ENCODE measurements at places on chromosomes 12 and 14.

DNA sequence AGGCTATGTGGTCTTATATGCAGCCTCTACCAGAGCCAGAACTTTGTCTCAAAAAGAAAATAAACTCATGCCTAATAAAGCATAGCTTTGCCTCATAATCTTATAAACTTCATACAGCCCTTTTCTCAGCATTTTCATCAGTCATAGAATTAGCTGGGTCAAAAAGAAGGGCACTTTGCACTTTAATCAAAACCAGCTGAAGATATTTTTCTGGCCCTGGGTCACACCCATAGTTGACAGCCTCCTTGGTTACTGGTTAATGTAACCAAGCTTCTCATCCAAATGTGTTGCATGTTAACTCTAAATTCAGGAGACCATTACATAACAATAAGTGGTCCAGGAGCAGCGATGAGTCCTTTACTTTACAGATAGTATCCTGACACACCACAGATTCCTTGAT lies 558.2 kb downstream of the FLRT2 start:
- no peak for DNase-seq

DNA sequence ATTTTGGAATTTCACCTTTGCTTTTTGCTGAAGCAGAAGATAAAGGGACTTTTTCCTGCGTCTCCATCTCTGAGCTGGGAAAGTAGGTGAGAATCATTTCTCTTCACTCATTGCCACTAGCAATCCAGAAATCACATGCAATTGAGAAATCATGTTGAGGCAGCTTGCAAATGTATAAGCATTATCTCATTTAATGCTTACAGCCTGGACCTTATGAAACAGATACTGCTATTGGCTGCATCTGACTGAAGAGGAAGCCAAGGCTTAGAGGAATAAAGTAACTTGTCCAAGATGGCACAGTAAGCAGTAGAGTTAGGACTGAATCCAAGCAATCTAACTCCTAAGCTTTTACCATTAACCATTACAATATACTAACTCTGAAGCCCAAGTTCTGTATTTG lies 122.4 kb downstream of the FIGNL2 start:
- DNase-seq = no peak

GRCh38 chr14:46325157-46325556 lies 326.4 kb downstream of the RPL10L start:
- DNase-seq = no peak

GRCh38 chr12:93676408-93677194 lies 574 bp upstream of the CRADD start:
- no peak for DNase-seq

GRCh38 chr14:97138801-97139200 lies 341.6 kb downstream of the VRK1 start:
- no peak for DNase-seq

GRCh38 chr14:51581017-51581881 lies 70.5 kb upstream of the FRMD6 start:
- peak; percentile 63 for DNase-seq

DNA sequence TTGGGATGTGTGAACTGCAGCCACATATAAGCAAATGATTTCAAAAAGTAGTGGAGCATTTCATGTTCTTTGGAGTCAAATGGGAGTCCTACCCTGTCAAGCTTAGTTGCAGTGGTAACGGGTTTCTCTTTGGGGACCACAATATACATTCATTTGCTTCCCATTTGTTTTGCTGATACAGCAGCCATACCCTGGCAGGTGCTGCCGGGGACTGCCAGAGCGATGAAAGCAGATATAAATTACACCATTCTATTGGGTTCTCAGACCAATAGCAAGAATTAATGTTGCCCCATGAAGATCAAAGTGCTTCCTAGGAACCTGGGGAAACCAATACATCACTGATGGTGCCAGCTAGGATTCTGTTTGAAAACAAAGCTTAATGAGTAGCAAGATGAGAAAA lies 1621.5 kb upstream of the FLRT2 start:
- DNase-seq = no peak

DNA sequence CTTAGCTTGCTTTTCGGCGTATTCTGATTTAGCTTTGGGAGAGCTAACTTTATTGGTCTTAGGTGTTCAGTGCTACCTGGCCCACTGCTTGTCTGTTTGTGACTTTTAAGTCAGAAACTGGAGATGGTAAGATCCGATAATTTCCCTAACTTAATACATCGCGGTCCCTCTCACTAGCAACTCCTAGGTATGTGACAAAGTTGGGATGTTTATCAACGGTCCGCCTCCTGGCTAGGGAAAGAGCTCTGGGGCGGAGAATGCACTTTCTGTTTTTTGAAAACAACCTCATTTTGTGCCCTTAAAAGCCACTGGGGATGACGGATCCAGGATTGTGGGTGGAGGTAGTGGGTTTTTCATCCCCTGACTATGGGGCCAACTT lies 1.2 kb downstream of the CDKN1B start:
- no peak for DNase-seq

DNA sequence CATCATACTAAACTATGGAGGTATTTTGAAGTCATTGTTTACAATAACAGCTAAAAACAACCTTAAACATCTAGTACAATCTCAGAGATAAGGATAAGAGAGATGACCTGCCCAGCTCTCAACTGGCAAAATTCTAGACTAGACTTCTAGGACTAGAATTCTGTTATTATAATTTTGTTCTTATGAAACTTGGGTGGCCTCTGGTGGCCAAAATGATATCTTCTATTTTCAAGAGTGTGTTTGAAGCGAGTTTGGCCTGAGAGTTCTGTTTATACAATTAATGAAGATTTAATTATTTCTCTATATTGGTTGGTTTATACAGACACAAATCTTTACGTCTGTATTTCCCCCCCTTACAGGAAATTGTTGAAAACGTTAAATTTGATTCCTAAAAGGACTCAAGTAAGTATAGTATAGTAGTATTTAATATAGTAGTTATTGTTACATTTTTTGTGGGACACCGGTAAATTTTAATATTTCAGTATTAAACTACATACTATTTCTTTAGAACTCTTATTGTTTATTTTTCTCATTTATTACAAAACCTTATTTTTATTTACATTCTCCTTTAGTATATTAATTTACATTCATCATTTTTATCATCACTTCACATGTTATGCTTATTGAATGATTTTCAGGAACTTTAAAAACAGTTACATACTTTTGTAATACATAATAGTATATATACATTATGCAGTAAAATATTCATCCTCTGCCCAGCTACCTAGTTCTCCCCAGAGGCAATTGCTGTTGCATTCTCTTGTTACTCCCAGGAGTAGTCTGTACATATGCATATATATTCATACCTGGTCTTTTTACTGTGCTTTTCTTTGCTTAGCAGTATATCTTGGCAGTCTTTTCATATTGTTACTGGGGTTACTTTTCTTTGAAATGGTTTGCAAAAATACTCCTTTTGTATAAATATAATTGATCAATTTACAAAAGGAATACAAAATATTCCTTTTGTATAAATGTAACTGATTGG lies 6.6 kb downstream of the PPHLN1 start:
- peak; percentile 44 for DNase-seq

- no peak for DNase-seq
These were observed 4.9 kb upstream of the CSAD start for GRCh38 chr12:53185582-53186153.

DNA sequence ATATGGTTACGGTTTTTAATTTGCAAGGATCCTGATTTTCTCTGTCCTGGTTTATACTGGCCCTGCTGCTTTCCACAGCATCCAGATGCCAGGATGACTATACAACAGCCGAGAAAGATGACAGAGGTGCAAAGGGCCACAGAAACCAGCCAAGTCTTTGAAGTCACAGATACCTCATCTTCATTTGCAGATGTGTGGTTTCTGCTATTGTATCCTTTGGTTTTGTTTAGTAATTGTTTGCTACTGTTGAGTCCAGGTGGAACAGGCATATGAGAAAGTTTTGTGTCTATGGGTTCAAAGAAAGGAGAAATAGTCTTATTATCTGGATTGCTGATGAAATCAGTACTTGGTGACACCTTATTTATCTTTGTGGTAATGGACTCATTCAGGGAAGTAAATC lies 17.3 kb upstream of the KLHL42 start:
- DNase-seq = no peak
